ENCODE measurements at places on chromosomes 7 and 10.

DNA sequence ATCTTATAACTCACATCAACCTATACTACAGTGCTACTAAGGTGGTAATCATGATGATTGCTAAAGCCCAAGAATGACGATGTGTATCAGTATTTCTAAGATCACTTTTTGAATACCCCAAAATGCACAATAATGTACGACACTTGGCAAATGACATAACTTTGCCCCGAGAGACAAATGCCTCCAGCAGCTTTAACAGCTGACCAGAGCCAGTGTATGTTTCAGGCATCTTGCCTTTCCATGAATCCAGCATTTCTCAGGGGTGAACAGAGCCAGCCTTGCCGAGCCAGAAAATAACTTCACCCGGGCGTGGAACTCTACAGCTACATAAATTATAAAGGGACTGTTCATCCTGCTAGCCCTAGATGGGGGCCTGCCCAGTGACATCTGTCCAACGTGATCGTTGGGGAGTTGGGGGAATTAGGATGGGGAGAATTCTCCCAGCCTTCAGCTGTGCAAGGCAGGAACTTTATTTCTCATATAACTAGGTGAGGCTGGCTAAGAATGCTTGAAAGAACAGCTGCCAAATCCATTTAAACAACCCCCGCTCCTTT, 1.8 kb downstream of the IGFBP3 start:
- no peak for DNase-seq

- no peak for DNase-seq
Observed at GRCh38 chr10:86956848-86957448, 467 bp downstream of the MMRN2 start.

DNA sequence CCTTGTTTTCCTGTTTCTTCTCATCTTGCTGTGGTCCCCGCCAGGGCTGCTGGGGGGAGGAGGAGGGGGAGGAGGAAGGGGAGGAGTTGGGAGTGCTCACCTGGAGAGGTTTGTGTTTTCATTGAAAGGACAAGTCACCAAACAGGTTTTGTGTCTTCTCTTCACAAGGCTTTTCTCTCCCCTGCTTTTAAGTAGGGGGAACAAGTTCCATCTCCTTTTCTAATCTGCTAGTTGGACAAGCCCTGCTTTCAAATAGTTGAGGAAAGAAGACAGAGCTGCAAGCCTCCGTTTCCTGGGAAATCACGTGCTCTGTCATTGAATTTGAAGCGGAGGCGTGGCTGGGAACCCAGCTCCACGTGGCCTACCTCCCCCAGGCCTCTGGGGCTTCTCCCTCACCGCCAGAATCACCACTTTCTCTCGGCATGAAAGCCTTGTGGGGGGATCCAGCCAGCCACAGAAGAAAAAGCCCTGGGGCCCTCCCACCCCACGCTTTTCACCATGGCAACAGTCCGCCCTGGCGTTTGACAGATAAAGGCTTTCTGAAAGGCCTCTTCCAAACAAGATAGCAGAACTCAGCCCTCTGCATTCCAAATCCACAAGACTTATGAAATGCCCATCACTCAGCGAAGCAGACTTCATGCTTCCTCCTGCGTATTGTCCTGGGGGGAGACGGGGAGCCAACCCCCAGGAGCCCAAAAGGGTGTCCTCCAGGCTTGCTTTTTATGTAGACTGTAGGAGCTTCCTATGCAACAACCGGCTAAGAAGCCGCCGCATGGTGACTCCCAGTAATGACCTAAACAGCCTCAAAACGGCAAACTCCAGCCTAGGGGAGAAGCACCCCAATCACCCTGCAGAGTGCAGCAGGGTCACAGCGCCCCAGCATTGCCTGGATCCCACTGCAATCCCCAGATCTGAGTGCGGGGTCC, 51.7 kb downstream of the PROSER2 start:
- DNase-seq: peak; percentile 29

GRCh38 chr10:44337081-44337480, 47.8 kb downstream of the CXCL12 start:
- DNase-seq: no peak

DNA sequence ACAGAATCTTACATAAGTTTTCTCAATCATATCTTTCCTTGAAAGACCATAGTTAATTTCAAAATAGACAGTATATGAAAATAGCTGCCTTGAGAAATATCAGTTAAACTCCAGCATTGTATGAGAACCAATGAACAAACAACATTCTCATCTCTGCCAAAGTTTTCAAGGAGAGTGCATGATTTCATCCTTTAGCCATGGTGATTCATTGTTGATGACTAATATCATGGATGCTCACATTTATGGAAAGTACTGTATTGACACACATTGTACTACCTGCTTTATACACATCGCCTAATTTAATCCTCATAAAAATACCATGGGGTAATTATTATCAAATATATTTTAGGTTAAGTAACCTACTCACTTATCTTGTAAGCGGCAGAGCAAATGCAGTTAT, 250.3 kb downstream of the CNTNAP2 start:
- no peak for DNase-seq

DNA sequence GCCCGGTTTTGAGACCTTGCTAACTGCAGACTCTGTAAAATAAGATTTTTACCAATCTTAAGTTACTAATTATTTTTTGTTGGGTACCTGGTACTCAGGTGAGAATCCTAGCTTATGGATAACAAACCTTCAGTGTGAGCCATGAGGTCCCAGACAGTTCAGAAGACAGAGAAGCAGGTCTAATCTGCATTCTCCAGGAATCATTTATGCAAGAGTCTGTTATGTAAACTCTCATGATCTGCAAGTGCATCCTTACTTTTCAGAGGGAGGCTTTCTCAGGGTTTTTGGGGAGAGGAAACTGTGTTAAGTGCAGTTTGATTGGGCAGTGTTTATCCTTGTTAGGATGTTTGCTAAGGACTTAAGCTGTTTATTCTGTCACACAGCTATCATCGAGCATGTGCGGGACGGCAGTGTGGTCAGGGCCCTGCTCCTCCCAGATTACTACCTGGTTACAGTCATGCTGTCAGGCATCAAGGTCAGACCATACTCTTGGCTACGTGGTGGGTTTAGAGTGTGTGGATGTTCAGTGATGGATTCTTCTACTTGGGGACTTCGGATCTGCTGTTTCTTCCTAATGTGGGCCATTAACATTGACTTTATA, 50.2 kb downstream of the SND1 start:
- no peak for DNase-seq

DNA sequence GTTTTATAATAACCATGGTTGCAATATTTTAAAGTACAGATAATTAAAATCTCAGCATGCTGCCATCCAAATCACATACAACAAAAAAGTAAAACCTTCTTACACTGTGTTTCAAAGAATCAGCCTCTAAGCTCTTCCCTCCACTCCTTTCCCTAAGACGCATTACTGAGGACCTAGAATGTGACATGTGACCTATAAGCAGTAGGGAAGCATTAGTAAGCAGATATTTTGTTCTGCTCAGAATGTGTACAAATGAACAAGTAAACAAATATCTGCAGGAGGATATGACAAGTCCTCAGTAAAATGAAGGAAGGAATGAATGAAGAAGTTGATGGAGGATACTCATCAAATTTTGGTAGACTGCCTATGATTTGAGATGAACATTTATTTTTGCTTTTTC, 49.1 kb downstream of the RAB11FIP2 start:
- no peak for DNase-seq

- DNase-seq: no peak
Observed at GRCh38 chr10:17220652-17221100, 7.4 kb upstream of the VIM start.

GRCh38 chr10:28761084-28761846, 83.9 kb downstream of the BAMBI start:
- DNase-seq: no peak

- no peak for DNase-seq
Observed at GRCh38 chr7:135189221-135189662, 18.7 kb upstream of the CYREN start.

DNA sequence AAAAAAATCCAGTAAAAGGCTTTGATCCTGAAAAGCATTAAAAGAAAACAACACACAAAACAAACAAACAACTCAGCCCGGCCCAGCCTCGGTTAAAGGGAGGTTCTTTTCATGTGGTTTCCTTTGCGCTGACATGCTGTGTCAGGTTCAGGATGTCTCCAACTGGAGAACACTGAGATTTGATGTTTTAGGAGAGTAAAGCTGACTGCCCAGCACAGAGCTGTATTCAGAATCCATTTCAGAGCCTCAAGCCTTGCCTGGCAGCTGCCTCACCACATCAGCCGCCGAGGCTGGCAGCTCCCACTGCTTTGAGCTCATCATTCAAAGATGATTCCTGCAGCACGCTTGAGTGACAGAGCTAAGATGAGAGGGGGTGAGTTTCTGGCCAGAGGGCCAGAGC, 205.8 kb upstream of the LYZL1 start:
- no peak for DNase-seq

DNA sequence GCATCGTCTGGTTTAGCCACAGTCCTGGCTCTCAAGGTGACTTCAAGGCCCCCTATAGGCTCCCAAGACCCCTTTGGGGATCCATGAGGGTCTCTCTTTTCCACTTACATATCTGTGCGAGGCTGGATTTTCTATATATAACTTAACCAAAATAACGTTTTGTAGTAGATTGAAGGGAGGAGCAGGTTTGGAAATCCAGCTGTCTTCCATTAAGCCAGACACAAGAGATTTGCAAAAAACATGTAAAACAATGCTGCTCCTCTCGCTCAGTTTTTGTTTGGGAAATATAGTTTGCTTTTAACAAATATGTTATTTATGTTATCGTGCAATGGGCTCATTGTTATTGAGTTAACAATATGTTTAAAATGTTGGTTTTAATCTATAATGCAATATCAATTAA, 811.2 kb downstream of the TYW1 start:
- no peak for DNase-seq

DNA sequence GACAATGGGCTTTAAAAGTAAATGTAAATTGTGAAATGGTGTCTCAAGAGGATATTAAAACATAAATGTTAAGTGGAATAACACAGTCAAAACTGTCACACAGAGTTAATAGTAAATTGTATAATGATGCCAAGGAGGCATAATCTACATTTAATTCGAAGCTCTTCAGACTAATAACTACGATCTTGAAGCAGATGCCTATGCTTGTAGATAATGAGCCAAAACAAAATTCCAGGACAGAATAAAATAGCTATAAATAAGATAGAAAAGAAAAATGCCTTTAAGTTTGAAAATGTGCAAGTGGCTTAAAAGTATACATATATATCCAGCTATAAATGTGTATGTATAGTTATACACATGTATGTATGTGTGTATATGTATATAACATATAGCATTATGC, 17.5 kb downstream of the TWIST1 start:
- DNase-seq: no peak

GRCh38 chr7:1053002-1053411, 8.7 kb downstream of the GPR146 start:
- DNase-seq: no peak

- no peak for DNase-seq
Observed at GRCh38 chr10:75655791-75656451, 224.5 kb downstream of the LRMDA start.

DNA sequence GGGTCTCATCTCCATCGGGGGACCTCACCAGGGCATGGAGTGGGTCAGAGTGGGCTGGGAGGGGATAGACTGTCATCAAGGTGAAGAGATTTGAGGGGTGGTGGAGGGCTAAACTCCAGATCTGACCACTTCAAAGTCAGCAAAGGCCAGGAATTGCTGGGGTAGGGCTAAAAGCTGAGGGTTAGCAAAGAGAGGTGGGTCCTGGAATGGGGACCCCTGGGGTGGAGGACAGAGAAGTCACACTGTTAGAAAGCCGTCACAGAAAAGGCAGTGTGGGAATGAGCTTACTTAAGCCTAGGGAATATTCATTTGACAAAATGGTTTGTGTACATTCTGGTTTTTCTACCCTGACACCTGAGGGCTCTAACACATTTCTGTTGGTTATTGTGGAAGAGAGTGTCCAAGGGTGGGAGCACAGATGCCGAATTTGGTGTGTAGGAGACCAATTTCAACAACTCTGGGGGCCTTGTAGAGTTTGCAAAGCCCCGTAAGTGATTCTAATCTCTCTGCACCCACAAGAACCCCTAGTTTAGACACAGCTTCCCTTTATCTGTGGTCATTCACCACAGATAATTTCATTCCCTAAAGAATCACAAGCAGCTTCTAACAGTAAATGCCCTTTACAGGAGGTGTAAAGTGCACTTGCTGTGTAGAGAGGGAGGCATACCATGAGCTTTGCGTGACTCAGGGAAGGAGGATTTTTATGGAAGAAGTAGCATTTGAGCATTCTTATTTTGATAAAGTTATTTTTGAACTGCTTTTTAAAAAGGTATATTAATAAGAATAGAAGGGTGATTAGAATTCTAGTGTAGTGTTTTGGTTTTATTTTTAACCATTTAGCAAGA, 6.4 kb downstream of the FBH1 start:
- DNase-seq: no peak

GRCh38 chr10:21030091-21030490, 133.0 kb upstream of the NEBL start:
- DNase-seq: no peak

- DNase-seq: peak; percentile 9
Observed at GRCh38 chr10:29377333-29377961, 88.6 kb downstream of the LYZL1 start.

DNA sequence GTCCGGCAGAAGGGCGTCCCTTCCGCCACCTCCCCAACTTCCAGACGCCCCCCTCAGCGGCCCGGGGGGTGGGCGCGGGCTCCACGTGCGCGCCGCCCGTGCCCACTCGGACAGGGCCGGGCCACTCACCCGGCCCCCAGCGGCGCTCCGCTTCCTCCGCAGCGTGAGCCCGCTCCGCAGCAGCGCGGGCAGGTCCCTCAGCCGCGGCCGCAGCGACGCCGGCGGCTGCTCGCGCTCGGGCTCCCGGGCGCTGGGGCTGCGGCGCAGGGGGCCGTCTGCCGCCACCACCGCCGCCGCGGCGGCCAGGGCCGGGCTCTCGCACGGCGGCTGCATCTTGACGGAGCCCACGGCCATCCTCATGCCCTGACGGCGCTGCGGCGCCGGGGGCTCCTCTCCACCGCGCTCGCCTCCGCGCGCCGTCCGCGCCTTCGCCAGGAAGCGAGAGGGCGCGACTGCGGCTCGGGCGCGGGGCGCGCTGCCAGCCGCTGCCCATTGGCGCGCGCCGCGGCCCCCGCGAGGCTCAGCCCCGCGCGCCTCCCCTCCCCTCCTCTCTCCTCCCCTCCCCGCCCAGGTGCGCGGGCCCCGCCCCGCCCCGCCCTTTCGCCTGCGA, at the start of gene RAPGEF5:
TSS of gene RAPGEF5 (minus strand) at position 454 of the 610 bp plus-strand sequence. CDS start at position 360, 94 bp downstream.
- no peak for DNase-seq

DNA sequence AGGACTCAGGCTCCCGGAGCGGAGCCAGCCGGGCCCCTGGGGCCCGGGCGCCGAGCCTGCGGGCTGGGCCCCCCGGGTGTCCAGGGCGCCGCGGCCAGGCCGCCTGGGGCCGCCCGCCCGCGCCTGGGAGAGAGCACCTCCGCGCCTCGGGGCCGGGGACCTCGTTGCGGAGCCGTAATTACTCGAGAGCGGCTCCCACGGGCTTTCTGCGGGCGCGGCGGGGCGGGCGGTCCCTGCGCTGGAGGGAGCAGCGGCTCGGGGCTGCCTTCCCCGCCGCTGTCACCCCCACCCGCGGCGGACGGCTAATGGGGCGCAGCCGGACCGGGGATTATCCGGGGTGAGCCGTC, 1.5 kb downstream of the GNB2 start:
- DNase-seq: no peak

GRCh38 chr7:117269417-117269816, 53.4 kb downstream of the WNT2 start:
- no peak for DNase-seq

Data from CD4-positive, alpha-beta memory T cell (primary cell).